LoVo (cell line): ENCODE measurements at places on chromosomes 6 and 20.

- no peak for DNase-seq
Measured at GRCh38 chr20:4871486-4871885, 129.8 kb downstream of the SLC23A2 start.

- DNase-seq, result no peak
Measured at GRCh38 chr20:55953201-55953600, 52.1 kb downstream of the CBLN4 start.

- DNase-seq, result no peak
Measured at GRCh38 chr6:127859956-127860355, 40.9 kb downstream of the THEMIS start.

- DNase-seq, result peak; percentile 55
Measured at GRCh38 chr6:34459899-34460593, 5.8 kb upstream of the PACSIN1 start.

DNA sequence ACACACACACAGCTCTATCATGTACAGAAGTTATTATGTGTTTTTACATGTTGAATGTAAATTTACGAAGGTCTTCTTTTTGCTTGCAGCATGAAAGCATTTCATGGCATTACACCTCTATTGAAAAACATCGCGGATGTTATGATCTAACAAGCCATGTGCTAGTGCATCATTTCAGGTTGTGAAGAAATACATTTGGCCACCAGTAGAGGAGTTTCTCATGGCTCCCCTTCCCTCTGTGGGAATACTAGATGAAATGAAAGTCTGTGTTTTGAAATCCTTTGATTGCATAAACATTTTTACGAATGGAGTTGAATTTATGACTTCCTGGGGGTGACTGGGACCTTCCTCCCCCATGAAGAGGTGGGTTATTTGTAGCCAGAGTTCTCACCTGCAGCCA, 17.7 kb downstream of the MAS1 start:
- no peak for DNase-seq

DNA sequence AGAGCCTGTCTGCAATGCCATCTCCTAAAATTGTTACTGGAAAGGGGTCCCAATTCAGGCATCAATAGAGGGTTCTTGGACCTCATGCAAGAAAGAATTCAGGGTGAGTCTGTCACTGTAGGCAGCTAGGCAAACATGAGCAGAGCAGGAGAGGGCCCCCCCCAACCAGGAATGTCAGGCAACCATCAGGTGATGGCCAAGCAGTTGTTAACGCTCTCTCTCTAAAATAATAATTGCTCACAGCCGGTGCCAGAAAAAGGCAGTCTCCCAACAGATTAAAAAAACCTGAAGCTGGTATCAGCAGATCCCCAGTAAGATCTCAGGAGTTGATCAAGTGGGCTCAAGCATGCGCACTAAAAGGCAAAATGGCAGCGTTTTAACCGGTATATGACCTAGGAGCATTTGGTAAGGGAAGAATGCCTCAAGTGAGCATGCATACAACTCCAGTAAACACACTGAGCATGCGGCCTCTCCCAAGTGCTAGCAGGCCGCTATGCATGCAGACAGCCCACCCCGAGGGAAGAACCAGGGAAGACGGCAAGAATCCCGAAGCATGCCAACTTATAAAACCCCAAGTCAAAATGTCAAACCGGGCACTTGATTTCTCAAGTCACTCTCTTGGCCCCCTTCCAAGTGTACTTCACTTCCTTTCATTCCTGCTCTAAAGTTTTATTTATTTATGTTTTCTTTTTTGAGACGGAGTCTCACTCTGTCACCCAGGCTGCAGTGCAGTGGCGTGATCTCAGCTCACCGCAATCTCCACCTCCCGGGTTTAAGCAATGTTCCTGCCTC, 44.0 kb upstream of the RNGTT start:
- no peak for DNase-seq

DNA sequence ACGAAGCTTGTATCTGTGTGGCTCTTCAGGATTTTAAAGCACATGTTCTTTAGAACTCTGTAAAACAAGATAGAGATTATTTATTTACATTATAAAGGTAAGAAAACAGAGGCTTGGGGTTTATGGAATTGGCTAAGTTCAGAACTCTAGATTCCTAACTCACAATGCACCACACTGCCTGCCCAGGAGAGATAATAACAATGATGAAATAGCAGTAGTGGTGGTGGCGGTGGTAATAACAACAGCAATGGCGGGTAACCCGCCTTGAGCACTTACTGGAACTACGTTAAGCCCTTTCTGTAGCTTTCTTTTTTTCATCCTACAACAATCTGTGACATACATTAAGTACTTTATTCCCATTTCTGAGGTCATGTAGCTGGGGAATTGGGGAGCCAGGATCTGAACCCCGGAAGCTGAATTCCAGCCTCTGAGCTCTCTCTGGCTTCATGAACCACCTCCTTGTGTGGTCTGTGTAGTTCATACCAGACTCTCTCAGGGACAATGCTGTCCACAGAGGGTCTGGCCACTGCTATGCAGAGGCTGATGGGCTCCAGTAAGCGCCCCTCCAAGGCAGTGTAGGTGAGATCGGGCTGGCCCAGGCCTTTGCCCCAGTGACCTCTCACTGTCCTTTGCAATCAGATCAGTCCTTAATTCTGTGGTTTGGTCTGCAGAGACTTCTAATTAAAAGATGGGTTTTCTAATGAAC, 260.9 kb downstream of the SLC24A3 start:
- no peak for DNase-seq

- DNase-seq, result no peak
Measured at GRCh38 chr6:93516441-93516840, 97.1 kb upstream of the EPHA7 start.

GRCh38 chr20:3563548-3564177, 92.8 kb downstream of the ATRN start:
- DNase-seq, result peak; percentile 17

- DNase-seq, result no peak
Measured at GRCh38 chr20:53245574-53245973, 273.4 kb downstream of the TSHZ2 start.

DNA sequence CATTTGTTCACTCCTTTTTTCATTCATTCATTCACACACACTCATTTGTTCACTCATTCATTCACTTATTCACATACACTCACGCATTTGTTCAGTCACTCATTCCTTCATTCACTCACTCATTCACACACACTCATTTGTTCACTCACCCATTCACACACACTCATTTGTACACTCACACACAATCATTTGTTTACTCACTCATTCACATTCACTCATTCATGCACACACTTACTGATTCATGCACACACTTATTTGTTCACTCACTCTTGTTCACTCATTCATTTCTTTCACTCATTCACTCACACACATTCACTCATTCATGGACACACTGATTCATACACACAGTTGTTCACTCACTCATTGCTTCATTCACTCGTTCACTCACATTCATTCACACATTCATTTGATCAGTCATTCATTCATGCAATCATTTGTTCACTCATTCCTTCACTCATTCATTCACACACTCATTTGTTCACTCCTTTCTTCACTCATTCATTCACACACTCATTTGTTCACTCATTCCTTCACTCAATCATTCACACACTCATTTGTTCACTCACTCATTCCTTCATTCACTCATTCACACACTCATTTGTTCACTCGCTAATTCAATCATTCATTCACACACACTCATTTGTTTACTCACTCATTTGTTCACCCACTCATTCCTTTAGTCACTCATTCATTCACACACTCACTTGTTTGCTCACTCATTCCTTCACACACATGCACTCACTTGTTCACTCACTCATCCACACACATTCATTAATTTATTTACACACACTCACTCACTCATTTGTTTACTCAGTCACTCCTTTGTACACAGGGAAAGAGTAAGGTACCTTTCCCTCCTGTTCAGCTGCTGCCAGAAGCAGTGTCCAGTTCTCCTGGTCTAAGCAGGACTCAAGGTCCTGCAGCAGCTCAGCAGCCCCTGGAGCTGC, 50.7 kb upstream of the BHLHE23 start:
- DNase-seq, result no peak

DNA sequence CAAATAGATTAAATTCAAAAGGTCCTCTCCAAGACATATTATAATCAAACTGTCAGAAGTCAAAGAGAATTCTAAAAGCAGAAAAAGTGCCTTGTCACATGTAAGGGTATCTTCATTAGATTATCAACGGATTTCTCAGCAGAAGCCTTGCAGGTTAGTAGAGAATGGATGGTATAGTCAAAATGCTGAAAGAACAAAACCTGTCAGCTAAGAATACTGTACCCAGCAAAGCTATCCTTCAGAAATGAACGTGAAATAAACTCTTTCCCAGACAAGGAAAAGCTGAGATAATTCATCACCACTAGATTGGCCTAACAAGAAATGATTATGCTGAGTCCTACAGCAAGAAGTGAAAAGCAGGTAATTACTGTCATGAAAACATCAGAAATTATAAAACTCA, 92.9 kb downstream of the STXBP5 start:
- no peak for DNase-seq
